ENCODE measurements at places on chromosomes 3 and 15.

GRCh38 chr3:64799606-64800005 is 111.8 kb upstream of the ADAMTS9 start:
- no peak for DNase-seq

GRCh38 chr3:125214738-125215137 is 2.2 kb upstream of the SLC12A8 start:
- DNase-seq = no peak

- DNase-seq = no peak
Observed at GRCh38 chr3:186998937-186999368, 68.6 kb downstream of the ST6GAL1 start.

DNA sequence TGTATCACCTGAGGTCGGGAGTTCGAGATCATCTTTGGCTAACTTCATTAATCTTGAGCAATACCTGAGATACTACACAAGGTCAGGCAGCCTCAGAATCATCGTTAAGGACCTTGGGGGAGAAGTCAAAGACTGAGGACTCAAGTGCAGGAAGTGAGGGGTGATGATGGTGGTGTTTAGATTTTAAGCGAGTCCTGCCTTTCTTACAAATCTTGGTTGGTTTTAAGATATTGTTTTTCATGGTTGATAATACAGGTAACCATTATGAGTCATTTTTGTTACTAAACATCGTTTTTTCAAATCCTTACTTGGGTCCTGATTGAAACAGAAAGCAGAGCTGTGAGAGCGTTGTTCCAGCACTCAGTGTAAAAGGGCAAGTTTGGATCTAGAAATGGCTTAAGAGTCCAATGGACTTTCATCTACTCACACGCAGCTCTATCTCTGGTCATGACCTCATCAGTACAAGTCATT is 4.1 kb downstream of the RASGRP1 start:
- no peak for DNase-seq

- DNase-seq = no peak
Observed at GRCh38 chr15:93179072-93179471, 90.1 kb upstream of the RGMA start.
